Stimulated activated naive CD8-positive, alpha-beta T cell treated with anti-CD3 and anti-CD28 coated beads, Interleukin-15, Interleukin-2, amounts not matched to agents 100 U/mL and 50 U/mL, for 24 hours (primary cell): ENCODE measurements at places on chromosomes 6 and 20.
A peak's percentile ranks its signal among the peaks of the same experiment; 100 is the strongest.

- DNase-seq = no peak
Measured at GRCh38 chr20:37999526-38000263, 33.6 kb downstream of the TTI1 start.

DNA sequence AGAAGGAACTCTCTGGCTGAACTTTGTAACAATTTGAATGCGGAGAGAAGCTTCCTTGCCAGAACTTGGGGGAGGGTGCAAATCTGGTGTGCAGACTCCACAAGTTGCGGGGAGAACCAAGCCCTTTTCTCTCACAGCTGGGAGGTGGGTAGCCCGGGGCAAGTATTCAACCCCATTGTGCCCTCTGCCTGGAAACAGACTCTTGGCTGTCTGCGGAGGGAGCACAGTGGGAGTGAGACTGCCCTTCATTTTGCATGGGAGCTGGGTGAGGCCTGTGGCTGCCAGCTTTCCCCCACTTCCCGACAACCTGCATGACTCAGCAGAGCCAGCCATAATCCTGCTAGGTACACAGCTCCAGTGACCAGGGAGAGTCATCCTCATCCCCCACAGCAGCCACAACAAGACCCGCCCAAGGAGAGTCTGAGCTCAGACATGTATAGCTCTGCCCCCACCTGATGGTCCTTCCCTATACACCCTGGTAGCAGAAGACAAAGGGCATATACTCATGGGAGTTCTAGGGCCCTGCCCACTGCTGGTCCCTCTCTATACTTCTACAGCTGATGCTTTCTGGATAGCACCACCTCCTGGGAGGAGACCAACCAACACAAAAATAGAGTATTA lies 29.4 kb upstream of the TPD52L1 start:
- no peak for DNase-seq

GRCh38 chr6:85923013-85923430 lies 280.3 kb upstream of the SYNCRIP start:
- DNase-seq = no peak

- no peak for DNase-seq
Measured at GRCh38 chr6:25832307-25832662, 433 bp upstream of the SLC17A1 start.

GRCh38 chr20:1283522-1284510 lies 17.7 kb downstream of the SNPH start:
- DNase-seq = no peak

- no peak for DNase-seq
Measured at GRCh38 chr6:82772851-82773717, 292.6 kb downstream of the UBE3D start.

GRCh38 chr6:16163535-16164300 lies 34.8 kb downstream of the MYLIP start:
- DNase-seq = no peak

DNA sequence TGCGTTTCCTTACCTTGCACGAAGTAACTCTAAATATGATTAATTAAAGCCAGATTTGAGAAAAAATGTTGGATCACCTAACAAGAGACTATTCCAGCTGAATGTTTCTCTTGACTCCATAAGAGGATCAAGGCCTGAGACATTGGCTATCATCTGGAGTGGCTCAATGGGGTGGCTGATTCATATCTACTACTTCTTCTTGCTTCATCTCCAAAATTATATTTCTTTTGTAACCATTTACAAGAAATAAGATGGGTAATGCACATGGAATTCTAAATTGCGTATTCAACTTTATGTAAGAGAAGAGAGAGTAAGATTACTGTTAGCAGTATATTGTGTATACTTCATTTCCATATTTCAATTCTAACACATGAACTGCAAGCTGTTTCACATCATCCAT lies 819.0 kb upstream of the EYS start:
- no peak for DNase-seq

- DNase-seq = no peak
Measured at GRCh38 chr20:8364734-8365078, 232.6 kb downstream of the PLCB1 start.

- no peak for DNase-seq
Measured at GRCh38 chr6:87045521-87046075, 49.3 kb downstream of the CGA start.

DNA sequence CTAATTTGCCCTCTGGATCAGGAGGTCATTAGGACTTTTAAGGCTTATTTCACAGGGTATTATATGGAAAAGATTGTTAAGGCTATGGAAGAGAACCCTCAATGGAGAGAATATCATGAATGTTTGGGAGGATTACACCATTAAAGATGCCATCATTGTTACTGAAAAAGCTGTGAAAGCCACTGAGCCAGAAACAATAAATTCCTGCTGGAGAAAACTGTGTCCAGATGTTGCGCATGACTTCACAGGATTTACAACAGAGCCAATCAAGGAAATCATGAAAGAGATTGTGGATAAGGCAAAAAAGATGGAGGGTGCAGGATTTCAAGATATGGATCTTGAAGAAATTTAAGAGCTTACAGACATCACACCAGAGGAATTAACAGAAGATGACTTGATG lies 798.3 kb upstream of the SLC35B3 start:
- DNase-seq = no peak

DNA sequence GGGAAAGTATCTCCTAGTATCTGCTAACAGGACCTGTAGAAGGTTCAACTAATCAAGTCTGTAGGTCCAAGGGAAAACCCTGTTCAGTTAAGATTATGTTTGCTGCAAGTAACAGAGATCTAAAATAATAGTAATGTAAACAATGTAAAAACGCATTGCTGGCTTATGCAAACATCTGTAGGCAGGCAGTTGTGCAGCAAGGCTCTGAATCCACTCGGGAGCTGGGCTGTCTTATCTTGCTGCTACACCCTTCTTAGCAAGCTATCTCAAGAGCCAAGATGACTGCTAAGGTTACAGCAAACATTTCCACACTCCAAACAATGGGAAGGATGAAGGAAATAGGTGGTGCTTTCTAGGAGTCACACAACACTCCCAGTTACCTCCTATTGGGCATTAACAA lies 397.3 kb upstream of the NRSN1 start:
- no peak for DNase-seq

GRCh38 chr6:135088818-135089809 lies 34.5 kb upstream of the HBS1L start:
- no peak for DNase-seq

DNA sequence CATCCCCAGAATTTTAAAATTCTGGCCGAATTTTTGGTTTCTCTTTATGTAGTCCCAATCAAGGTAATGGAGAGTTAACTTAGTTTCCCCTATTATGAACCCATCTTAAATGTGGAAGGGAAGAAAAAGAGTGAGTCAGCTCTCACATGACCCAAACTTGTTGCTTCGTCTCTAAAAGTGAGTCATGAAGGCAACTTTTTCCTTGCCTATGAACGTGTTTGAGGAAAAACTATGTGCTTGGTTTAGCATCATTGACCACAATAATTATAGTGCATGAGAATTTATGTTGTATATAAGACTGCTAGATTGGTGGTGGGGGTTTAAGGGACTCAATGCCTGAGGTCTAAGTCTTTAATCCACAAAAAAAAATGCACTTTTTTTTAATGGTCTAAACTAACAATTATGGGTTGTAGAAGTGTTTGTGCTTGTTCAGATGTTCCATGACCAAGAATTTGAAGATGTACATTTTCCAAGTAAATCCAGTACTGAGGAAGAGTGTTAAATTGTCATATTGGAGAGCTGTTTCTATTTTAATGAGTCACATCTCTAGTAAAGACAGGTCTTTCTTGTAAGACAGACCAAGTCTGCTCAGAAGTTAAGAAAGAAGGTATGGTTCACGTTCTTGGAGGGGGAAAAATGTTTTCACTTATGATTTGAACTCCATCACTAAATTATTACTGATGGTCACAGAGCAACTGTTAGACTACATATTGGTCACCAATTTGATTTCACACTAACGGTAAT lies 409.9 kb upstream of the MARCKS start:
- no peak for DNase-seq

GRCh38 chr6:101083533-101084175 lies 202.5 kb upstream of the ASCC3 start:
- no peak for DNase-seq

- DNase-seq = no peak
Measured at GRCh38 chr6:14751645-14752175, 494.2 kb upstream of the JARID2 start.

DNA sequence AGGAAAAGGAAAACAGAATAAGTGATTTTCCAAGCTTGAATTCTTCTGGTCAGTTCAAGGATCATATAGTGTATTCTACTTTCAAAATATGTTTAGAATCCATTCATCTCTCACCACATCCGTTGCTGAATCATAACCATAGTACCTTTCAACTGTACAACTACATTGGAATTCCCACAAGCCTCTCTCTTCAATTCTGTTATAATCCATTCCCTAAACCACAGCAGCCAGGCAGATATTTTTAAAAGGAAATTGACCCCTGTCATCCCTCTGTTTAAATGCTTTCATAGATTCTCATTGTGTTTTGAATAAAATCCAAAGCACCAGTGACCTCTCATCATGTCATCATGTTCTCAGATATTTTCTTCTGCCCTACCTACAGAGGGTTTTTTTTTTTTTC lies 412.7 kb downstream of the GRIK2 start:
- DNase-seq = no peak

DNA sequence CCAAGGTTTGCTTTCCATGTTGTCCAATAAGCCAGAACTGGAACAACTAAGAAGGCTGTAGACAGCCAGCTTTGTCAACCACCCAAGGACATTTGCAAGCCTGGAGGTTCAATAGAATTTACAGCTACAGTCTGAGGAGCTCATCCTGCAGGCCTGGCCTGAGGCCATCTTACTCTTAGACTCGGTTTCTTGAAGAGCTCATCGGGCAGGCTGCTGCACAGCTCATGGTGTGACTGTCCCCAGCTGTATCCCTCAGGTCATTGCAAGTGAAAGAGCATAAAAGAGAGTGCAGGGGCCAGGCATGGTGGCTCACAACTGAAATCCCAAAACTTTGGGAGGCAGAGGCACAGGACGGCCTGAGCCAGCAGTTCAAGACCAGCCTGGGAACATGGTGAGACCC lies 96.9 kb upstream of the FOXQ1 start:
- DNase-seq = no peak

GRCh38 chr6:45557454-45557853 lies 179.7 kb upstream of the SUPT3H start:
- DNase-seq = no peak

DNA sequence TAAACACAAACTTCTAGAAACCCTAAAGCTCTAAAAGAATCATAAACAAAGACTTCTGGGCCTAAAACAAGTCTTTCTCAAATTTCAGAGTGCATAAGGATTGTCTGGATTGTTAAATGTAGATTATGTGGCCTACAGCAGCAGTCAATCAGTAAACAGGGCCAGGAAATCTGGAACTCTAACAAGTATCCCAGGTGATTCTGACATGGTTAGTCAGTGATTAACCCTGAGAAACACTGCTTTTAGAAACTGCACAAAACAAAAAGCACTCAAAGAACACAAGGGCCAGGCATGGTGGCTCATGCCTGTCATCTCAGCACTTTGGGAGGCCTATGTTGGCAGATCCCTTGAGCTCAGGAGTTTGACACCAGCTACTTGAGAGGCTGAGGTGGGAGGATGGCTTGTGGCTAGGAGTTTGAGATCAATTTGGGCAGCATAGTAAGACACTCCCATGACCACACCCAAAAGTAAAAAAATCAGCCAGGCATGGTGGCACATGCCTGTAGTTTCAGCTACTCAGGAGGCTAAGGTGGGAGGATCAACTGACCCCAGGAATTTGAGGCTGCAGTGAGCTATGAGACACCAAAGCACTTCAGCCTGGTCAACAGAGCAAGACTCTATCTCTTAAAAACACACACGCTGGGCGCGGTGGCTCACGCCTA lies 5.9 kb downstream of the MED20 start:
- DNase-seq = no peak

- peak; percentile 33 for DNase-seq
Measured at GRCh38 chr6:154732538-154733182, 556 bp upstream of the SCAF8 start.

DNA sequence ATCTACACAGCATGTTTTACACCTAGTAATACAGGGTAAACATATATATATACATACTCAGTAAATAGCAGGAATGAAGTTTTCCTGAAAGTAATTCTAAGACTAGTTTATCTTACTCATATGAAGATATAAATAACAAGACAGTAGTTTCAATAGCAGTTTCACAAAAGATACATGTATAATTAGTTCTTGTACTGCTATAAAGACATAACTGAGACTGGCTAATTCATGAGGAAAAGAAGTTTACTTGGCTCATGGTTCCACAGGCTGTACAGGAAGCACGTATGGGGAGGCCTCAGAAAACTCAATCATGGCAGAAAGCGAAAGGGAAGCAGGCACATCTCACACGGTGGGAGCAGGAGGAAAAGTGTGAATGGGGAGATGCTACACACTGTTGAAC lies 16.9 kb downstream of the RARS2 start:
- DNase-seq = no peak

GRCh38 chr6:27471365-27472115 lies 1.4 kb downstream of the ZNF184 start:
- no peak for DNase-seq

- DNase-seq = no peak
Measured at GRCh38 chr6:56671651-56672461, 29.2 kb upstream of the DST start.

DNA sequence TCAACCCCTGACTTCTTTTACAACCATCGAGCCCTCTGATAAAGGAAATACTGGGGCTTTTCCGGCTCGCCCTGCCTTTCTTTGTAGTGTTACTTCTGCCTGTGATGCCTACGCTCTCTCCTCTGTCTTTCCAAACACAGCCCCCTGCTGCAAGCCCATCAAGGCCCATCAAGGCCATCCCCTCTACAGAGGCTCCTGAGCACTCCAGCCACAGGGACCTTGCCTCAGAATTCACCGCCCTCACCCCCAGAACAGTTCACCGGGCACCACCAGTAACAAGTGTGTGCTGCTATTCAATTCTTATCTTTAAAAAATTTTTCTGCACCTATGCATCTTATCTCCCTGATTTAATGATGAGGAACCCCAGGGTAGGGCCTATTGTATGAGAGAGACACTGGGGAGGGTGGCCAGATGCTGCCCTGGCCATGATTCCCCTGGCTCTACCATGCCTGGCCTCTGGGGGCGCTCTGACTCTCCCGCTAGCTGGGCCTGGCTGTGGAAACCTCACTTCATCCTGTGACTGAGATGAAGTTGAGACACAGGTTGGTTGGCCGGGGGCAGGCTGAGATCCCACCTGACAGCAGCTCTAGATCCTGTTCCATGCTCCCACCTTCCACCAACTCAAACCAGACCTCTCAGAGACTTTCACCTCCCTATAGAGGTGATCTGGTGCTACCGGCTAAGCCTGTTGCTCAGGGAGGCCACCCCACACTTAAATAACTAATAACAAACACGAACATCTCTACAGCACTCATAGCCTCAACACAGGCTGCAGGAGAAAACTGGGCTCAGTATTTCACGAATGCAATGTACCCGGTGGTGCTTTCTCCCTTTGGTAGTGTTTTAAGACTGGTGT lies 19.2 kb upstream of the GLP1R start:
- peak; percentile 74 for DNase-seq
